ENCODE measurements at places on chromosomes 2 and 18.
A peak's percentile ranks its signal among the peaks of the same experiment; 100 is the strongest.

DNA sequence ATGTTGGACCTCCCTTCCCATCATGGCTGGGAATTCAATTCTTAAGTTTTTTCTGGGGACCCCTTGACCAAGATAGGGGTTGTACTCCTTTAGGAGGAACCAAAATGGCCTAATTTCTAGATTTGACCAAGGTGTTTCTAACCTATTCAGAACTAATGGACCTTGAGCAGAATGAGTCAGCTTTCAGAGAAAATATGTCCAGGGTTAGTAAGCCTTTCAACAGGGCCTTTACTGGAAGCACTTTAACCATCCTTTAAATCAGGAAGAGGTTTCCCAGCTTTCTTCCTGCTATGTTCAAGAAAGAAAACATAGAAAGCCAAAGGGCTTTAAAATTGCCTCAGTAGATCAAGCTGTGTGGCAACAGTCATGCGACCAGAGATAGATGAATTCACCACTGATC, 1184.9 kb upstream of the ACVR2A start:
- no peak for DNase-seq

GRCh38 chr2:18708203-18708715, 118.9 kb upstream of the NT5C1B start:
- no peak for DNase-seq

- DNase-seq = peak; percentile 21
Observed at GRCh38 chr2:75565472-75566462, 5.0 kb upstream of the EVA1A start.

DNA sequence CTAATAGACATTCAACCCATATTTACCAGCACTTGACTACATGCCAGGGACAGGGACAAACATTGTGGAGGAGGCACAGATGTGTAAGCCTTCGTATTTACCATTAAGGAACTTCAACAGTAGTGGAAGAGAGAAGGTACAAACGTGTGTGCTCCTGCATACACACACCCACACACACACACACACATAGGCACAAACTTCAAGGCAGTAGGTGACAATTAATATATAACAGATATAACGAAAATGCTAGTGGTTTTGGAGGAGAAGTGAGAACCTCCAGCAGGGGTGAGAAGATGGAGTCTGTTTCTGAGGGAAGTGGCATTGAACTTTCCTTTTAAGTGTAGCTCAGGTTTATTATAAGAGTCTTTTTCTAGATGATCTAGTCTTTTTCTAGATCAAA, 231.1 kb downstream of the SETBP1 start:
- no peak for DNase-seq

DNA sequence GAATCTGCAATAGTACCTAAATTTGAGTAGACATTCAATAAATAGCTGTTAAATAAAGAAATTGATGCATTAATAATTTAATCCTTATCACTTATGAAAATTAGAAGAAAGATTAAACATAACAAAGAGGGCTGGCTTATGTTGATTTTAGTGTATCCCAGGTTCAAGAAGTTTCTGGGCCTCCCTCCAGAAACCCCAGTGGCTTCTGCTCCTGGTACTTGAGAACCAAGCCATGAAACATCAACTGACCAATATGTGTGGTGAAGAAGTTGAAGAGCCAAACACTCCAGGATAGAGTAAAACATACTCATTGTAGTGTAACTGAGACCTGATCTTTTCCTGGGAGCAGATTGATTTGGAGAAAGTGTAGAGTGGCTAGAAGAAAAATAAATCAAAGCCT, 1465.7 kb upstream of the PIK3C3 start:
- DNase-seq = no peak

Data from spinal cord (tissue), 10 donors.